ENCODE measurements at places on chromosomes 7 and 10.

DNA sequence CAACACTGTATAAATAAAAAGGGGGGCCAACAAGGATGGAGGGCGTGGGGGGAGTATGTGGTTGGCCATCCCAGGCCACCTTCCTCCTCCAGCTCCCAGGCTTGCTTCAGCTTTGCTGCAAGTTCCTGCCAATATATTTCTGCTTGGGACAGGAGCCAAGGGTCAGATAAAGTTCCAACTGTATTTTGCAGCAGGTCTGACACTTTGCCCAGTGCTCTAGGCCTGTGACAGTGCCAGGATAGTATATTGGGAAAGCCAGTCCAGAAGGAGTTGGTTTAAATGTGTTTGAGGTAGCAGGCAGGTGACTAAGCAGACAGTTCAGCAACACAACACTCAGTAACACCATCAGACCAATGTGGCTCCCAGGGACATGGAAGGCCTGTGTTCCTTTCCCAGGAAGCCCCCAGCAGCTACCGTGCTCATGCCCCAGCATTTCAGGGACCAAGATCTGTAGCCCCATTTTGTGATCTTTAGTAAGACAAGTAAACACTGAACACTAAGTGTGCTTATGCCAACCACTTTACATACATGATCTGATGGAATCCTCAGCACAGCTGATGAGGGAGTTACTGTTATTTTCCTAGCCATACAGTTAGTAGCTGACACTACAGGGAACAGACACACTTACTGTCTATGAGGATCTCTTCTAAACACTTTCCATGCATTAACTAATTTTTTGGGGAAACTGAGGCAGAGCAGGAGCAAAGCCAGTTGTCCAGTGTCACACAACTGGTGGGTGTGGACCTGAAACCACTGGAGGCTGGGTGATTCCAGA, 38.9 kb downstream of the DNAJB12 start:
- DNase-seq = no peak

DNA sequence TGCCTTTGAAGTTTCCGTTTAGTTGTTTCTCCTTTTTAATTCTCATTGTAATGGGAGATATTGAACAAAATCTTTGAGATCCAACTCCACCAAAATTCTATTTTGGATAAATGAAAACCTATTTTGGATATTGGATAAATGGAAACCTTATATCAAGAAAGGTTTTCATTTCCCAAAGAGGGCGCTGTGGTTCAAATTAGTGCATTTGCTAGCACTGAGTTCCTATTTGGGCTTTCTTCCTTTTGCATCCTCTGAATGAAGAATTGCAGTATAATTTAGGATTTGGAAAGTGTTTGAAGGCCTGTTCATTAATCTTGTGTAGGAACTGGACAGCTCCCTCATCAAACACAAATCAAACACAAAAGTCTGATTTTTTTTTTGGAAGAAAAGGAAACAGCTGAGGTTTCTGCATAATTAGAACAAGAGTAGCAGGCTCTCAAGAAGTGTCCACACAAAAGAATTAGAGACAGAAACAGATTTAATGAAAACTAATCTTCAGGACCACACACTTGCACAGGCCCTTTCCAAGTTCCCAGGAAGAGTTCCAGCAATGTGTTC, 80.8 kb upstream of the KLF14 start:
- DNase-seq = no peak

DNA sequence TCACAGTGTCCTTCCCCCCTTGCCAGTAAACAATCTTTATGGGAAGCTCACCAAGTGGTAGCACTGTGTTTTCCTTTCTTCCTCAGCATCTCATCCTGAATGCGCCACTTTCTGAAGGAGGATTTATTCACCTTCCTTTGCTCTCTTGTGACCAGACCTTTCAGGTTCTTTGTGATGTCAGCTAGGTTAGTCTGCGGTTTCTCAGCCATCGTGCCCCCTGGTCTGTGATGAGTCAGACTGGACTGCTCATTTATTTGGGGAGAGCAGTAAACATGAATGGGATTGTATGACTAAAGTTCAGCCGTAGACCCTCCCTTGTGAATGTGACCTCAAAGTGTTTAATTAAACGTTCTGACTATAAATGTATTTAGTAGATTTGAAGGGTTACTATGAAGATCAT, 235.1 kb upstream of the CELF2 start:
- DNase-seq = no peak

DNA sequence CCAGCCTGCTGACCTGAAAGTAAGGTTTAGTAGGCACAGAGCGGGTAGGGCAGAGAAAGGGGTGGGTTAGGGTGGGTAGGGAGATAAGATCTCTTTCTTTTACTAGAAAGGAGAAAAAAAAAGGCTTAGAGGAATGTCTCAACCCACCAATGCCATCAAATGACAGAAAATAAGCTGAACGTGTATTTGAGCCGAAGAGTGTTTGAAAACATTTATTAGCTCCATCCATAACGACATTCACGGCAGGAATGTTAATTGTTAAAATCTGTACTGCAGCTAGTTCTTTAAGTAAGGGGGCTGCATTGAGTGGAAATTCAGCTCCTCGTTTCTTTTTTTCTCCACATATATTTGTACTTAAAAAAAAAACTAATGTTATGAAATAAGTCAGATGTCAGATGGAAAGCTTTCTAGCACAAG, 63.7 kb upstream of the ARID5B start:
- no peak for DNase-seq

DNA sequence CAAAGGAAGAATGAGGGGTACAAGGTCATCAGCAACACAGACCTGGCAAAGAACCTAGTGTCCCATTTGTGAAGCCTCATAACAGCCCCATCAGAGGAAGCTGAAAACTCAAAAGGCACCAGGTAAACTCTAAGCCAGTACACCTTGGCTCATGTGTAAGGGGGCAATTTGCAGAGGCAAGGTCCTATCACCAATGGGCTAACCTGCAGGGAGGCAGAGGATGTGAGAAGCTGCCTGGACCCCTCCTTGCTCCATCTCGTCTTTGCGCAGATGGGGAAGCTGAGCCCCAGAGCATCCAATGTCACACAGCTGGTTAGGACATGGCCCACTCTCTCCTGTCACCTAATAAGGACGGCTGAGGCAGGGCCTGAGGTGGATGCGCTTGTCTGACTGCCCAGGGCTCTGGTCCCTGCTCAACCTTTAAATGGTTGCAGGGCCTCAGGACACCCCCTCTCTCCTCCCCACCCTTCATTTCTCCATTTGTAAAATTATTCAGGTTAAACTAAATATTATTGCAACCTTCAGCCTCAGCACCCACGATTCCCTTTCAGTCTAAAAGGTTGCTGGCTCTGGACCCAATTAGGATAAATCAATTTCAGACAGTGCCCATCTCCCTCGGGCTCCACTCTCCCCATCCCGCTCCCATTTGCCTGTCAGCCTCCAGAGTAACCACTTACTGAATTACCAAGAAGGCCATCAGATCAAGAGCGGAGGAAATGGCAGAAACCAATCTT, 135.3 kb downstream of the OAT start:
- no peak for DNase-seq

GRCh38 chr10:86595496-86595895, 58.9 kb upstream of the OPN4 start:
- no peak for DNase-seq

- DNase-seq = no peak
Measured at GRCh38 chr10:127133672-127134500, 62.5 kb downstream of the INSYN2A start.

DNA sequence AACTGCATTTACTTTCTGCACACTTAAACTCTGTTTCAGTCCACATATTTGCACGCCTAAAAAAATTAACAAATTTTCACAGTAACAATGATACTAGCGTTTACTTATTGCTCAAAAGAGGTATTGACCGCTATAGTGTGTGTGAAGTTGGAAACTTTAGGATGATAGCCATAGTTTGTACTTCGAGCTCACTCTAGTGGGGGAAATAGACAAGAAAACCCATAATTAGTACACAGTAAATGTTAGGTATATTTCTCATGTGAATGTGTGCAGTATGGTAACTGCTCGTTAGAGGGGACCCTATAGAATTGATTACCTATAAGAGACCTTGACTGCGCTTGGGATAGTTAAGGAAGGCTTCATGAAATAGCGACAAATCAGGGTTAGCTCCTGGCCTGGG, 238.4 kb downstream of the AUTS2 start:
- DNase-seq = no peak

- no peak for DNase-seq
Measured at GRCh38 chr10:131456411-131456810, 144.9 kb upstream of the TCERG1L start.

GRCh38 chr7:1083729-1084657, 3.9 kb upstream of the GPER1 start:
- DNase-seq = no peak

- no peak for DNase-seq
Measured at GRCh38 chr10:132055616-132056015, 10.1 kb upstream of the JAKMIP3 start.

- DNase-seq = no peak
Measured at GRCh38 chr7:28008171-28008570, 172.4 kb downstream of the JAZF1 start.

- DNase-seq = no peak
Measured at GRCh38 chr7:607938-608337, 88.3 kb upstream of the PDGFA start.

- DNase-seq = no peak
Measured at GRCh38 chr7:8115547-8116402, 146.2 kb downstream of the ICA1 start.

DNA sequence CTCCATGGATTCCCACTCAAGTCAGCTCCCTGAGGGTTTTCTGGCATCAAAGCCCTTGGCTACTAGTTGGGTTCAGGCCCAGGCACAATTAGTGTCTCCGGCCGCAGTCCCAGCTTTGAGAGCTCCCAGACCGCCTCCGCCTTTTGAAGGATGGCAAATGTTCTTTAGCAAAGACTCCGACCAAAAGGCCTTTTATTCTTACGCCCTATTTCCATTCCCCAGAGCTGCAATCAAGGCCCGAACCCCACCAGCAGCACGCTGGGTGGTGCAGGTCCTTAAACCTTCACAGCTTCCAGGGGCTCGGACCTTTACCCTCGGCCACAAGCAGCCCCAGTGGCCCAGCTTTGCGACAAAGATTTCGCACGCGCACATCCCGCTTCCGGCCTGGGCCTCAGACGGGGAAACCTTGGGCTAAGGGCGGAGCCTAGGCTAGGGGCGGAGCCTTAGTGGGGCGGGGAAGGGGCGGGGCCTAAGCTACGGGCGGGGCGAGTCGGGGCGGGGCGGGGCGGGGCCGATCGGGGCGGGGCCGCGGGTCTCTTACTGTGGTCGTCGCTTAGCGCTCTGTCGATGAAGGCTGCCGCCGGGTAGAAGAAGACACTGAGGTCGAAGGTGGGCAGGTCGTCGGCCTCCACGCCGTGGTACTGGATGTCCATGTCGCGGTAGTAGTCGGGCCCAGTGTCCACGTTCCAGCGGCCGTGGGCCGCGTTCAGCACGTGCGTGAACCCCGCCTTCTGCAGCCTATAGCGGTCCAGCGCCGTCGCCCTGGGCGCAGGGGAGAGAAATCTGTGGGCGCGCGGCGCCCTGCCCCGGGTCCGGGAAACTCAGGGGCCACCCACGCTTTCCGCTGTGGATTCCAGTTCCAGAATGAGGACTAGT, 68.0 kb upstream of the SAMD8 start:
- no peak for DNase-seq

GRCh38 chr7:36129048-36129534, 24.0 kb upstream of the EEPD1 start:
- no peak for DNase-seq

DNA sequence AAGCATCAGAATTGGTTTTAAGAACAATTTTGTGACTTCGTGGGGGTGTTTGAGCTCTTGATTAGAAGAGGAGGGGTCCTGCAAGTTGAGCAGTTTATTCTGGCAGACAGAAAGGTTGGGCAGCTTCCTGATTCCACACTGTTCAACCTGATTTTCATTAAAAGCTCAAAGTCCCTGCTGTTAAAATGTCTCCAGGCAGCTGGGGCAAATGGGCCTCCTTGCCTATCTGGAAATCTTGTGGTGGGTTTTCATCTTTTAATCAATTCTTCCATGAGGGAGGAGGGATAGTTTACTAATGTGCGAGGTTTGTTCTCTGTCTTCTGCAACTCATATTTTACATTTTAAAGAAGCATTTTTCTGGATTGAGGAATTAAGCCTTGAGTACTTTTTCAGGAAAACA, 276.7 kb downstream of the NXPH1 start:
- DNase-seq = no peak

DNA sequence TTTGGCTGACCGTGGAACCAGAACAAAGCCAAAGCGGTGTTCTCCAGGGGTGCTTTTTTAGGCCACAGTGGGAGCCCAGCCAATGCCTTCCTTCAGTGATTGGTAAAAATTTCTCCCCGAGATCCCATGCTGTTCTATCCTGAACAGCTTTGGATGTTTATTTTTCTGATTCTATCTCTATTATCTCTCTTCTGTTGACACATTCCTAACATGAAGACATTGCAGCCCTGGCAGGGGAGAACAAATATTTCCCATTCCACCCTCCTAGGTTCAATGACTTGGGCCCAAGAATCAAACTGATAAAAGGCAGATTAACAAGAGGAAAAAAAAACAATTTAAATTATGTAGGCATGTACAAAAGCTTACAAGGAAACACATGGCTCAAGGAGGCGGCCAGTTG, 162.7 kb downstream of the PFKFB3 start:
- no peak for DNase-seq

- no peak for DNase-seq
Measured at GRCh38 chr7:137480824-137481365, 137.4 kb upstream of the PTN start.

GRCh38 chr10:119502618-119503155, 39.8 kb downstream of the RGS10 start:
- no peak for DNase-seq

GRCh38 chr7:50914460-50914859, 131.8 kb upstream of the GRB10 start:
- no peak for DNase-seq

DNA sequence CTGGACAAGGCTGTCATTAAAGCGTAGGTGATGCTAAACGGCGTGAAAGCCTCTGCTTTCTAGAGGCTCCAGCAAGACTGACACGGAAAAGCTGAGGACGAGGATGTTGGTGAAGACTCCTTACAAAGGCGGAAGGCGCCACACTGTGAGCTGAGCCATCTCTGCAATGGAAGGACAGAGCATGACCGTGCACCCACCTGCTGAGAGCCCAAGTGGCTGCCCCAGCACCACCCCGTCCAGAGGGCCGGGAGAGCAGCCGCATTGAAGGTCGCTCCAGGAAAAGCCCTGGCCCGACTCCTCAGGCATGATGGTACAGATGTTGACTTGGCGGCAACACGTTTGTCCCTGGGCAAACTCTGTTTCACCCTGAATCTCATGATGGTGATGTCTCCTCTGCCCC, 492.7 kb downstream of the DNAJB6 start:
- DNase-seq = no peak
